ENCODE measurements at places on chromosomes 12 and 14.
A peak's percentile ranks its signal among the peaks of the same experiment; 100 is the strongest.

DNA sequence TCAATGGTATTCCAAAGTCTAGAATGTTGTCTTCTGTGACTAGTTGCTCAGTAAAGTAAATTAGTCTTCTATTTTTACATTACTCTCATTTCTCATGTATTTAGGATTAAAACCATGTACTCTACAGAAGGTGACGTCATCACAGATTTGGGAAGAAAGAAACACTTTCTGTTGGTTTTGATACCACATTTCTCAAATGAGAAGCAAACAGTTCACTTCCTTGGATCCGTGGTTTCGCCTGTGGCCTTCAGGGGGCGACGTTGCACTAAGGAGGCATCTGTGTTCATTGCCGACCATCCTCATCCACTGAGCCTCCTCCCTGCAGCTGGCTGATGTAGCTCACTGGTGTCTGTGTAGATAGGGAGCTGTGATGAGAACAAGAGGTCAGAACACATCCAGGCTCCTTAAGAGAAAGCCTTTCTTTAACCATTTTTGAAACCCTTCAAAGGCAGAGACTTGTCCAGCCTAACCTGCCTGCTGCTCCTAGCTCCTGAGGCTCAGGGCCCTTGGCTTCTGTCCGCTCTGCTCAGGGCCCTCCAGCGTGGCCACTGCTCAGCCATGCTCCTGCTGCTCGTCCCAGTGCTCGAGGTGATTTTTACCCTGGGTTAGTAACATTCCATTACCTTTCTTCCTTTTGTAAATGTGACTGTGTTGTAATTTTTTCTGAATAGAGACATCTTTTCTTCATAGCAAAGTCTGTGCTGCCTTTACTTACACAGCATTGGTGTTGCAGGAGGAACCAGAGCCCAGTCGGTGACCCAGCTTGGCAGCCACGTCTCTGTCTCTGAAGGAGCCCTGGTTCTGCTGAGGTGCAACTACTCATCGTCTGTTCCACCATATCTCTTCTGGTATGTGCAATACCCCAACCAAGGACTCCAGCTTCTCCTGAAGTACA is 220.6 kb upstream of the OR4E1 start:
- peak; percentile 35 for DNase-seq

- no peak for DNase-seq
Measured at GRCh38 chr12:12909995-12910420, 18.6 kb downstream of the GPRC5A start.

GRCh38 chr12:5096241-5096924 is 52.7 kb downstream of the KCNA5 start:
- DNase-seq: no peak

DNA sequence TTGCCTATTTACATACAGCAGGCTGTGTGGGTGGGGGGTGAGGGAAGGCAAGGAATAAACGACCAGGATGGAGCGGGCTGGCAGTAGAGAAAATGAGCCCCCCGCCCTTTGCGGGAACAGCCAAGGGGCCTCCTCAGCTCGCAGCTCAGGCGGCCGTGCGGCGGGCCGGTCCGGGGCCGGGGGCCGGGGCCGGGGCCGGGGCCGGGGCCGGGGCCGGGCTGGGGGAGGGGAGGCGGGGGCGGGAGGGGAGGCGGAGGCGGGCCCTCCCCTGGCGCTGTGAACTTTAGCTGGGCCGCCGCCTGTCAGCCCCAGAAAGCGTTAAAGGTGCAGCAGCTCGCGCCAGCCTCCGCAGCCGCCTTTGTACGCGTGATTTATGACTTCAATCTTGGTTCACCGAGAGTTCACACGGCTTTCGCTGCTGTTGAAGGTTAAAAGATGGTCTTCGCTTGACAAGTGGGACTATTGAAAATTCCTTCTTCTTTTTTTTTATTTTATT is 28.8 kb downstream of the HOXC4 start:
- DNase-seq: peak; percentile 53

DNA sequence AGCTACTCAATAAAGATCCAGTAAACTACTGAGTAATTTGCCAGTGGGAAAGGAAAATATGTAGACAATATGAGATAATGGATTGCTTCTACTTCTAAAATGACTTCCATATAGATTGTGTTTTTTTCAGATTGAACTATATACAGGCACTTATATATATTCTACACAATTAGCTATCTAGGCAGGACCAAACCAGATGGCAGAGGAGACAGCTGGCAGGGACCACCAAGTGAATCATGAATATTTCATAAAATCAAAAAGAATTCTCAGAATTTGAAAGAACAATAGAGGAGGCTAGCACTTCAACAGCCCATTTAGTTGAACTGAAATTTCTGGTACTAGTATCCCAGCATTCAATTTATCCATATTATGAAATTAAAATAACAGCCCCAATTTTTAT is 338.0 kb upstream of the RPL10L start:
- no peak for DNase-seq

- no peak for DNase-seq
Measured at GRCh38 chr12:68063900-68064590, 74.8 kb downstream of the IFNG-AS1 start.

GRCh38 chr12:113297214-113297587 is 37.7 kb downstream of the SLC8B1 start:
- no peak for DNase-seq

DNA sequence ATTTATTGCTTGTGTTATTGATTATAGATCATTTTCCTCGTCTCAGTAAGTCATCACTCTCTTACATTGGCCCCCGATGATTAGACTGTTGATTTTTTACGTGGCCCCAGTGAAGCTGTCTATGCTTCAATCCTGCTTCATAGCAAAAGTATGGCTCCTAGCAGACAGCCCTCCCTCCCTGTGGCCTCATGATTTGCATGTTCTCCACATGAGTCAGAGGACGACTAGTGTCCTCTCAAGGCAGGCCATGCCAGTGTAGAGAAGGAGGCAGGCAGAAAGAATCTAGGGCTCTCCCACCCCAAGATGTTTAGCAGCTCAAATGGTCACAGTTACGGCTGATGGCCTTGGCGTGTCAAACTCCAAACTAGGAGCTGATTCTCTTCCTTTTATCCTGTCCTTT is 59.6 kb downstream of the FIGNL2 start:
- no peak for DNase-seq

- no peak for DNase-seq
Measured at GRCh38 chr12:104737791-104738301, 220.2 kb downstream of the SLC41A2 start.

GRCh38 chr12:79935624-79936345 is 888 bp upstream of the PPP1R12A start:
- no peak for DNase-seq

GRCh38 chr12:4006743-4007142 is 133.5 kb upstream of the PARP11 start:
- no peak for DNase-seq

DNA sequence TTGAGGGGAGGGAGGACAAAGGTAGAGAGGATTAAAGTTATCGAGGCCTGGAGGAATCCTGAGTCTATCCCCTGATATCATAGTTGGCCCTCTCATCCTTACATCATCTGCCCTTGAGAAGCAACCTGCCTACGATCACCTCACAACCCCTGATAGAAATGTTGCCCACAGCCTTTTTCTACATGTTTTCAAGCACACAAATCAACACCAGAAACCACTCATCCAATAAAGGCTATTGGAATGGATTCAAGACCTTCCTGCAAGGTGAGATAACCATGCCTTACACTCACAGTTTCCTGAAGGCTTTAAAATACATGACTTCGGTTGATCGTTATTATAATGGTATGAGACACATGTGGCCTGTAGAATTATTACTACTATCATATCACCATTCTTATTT is 175.7 kb upstream of the EGLN3 start:
- no peak for DNase-seq

DNA sequence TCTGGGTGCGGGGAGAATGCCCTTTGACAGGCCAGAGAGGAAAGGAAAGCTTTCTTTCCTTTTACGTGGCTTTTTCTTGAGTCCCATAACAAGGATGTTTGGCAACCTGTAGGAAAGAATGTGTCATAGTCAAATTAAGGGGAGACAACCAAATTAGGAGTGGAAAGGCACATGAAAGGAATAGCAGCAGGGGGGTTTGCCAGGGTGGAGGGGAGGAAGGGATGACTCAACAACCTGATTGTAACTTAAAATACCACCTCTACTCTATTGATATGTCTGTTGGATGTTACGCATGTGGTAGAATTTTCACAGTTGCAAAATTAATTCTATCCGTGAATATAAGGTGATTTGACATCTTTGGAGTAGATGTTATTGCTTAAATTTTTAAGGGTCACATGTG is 28.5 kb upstream of the MYBPC1 start:
- DNase-seq: peak; percentile 7

DNA sequence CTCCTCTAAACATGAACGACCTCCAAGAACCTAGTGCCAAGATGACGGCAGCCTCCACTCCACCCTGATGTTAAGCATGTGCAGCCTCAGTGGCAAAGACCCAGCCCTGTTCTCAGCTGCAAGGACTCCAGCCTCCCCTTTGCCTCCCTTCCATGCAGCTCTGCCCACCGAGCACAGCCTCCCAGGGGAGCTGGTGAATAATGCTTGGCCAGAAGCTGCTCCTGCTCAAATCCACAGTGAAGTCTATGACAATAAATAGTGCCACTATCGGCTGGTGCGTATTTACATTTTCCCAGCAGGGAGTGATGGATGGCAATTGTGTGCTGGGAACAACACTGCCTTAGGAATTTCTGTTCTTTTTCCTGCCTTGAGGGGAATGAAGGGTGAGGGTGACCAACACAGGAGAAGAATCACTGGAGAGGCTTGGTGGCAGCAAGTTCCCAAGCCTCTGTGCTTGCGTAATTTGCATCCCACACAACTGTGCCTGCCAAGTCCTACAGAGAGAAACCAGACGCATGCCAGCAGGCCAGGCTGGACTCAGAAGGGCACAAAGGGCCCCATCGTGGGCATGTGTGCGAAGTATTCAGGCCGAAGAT is 29.9 kb upstream of the TC2N start:
- no peak for DNase-seq
